H1 (cell line): ENCODE measurements at places on chromosomes 1 and 21. TPM values are rescaled to one million over a fixed set of nuclear protein-coding genes. Genes with fewer than 3 reads are reported as not detected.

B3GALT5 gene
- 23.8 and 25.1 TPM in 2 replicates for total RNA-seq

NPHS2 gene
- total RNA-seq = not detected in 2 replicates

NCAM2 gene
- total RNA-seq = 0.54 and 1.1 TPM in 2 replicates

ZSCAN20 gene
- total RNA-seq = 3.4 and 3.7 TPM in 2 replicates

REN gene
- not detected in 2 replicates for total RNA-seq

LAX1 gene
- 0.11 and 0.23 TPM in 2 replicates for total RNA-seq

DTL gene
- total RNA-seq = 46.9 and 48.7 TPM in 2 replicates

CFAP57 gene
- total RNA-seq = 0.23 and 0.80 TPM in 2 replicates

SDF4 gene
- 72.2 and 75.6 TPM in 2 replicates for total RNA-seq

C1orf116 gene
- total RNA-seq = 3.8 and 3.9 TPM in 2 replicates

TRAF3IP3 gene
- total RNA-seq = not detected in 2 replicates

HUNK gene
- 10.2 and 16.7 TPM in 2 replicates for total RNA-seq

MAST2 gene
- total RNA-seq = 35.4 and 36.9 TPM in 2 replicates

S100A9 gene
- total RNA-seq = not detected in 2 replicates

GGPS1 gene
- 40.4 and 43.6 TPM in 2 replicates for total RNA-seq

UMODL1 gene
- total RNA-seq = not detected in 2 replicates

NIT1 gene
- total RNA-seq = 40.4 and 40.6 TPM in 2 replicates

LCE3D gene
- total RNA-seq = not detected in 2 replicates

KCNH1 gene
- 0.34 and 0.38 TPM in 2 replicates for total RNA-seq

UBE2U gene
- total RNA-seq = not detected in 2 replicates

GBP7 gene
- not detected in 2 replicates for total RNA-seq

IVL gene
- total RNA-seq = not detected in 2 replicates

DBT gene
- total RNA-seq = 24.6 and 25.4 TPM in 2 replicates

AGMAT gene
- total RNA-seq = 5.7 and 5.8 TPM in 2 replicates

TMOD4 gene
- total RNA-seq = not detected in 2 replicates

CENPF gene
- 170 and 175 TPM in 2 replicates for total RNA-seq

PLCH2 gene
- 0.19 TPM in 2 replicates for total RNA-seq

IGSF5 gene
- 4.4 TPM in 2 replicates for total RNA-seq

HSD3B1 gene
- not detected in 2 replicates for total RNA-seq

ADAMTSL4 gene
- total RNA-seq = 5.3 and 5.4 TPM in 2 replicates

SESN2 gene
- 22.6 and 25.1 TPM in 2 replicates for total RNA-seq

WLS gene
- total RNA-seq = 1.6 and 2.7 TPM in 2 replicates

LRRC40 gene
- 30.8 and 31.3 TPM in 2 replicates for total RNA-seq

GBP4 gene
- total RNA-seq = not detected in 2 replicates

SYDE2 gene
- 12.7 and 14.6 TPM in 2 replicates for total RNA-seq

EDN2 gene
- 0.39 TPM in 1 of 2 replicates, not detected in the other for total RNA-seq

VCAM1 gene
- 0.21 TPM in 1 of 2 replicates, not detected in the other for total RNA-seq

ORC1 gene
- 49.0 and 49.7 TPM in 2 replicates for total RNA-seq

NBPF11 gene
- 7.3 and 8.7 TPM in 2 replicates for total RNA-seq

STIL gene
- total RNA-seq = 25.1 and 26.5 TPM in 2 replicates

IGSF9 gene
- total RNA-seq = 28.1 and 29.2 TPM in 2 replicates

LPAR3 gene
- 25.4 and 26.8 TPM in 2 replicates for total RNA-seq

DNAH14 gene
- 40.7 and 47.0 TPM in 2 replicates for total RNA-seq

S100A7 gene
- total RNA-seq = not detected in 2 replicates

ANKRD34A gene
- 0.20 and 0.46 TPM in 2 replicates for total RNA-seq

OR2L8 gene
- total RNA-seq = not detected in 2 replicates

PRAMEF27 gene
- not detected in 2 replicates for total RNA-seq

ACTL8 gene
- total RNA-seq = 0.47 and 1.1 TPM in 2 replicates

ITLN1 gene
- total RNA-seq = not detected in 2 replicates

PLA2G2A gene
- 0.69 and 1.0 TPM in 2 replicates for total RNA-seq

NEXN gene
- total RNA-seq = 2.6 and 2.9 TPM in 2 replicates

FCRL5 gene
- 1.0 and 1.1 TPM in 2 replicates for total RNA-seq

EPHA10 gene
- 1.0 and 1.5 TPM in 2 replicates for total RNA-seq

CCDC17 gene
- 1.9 and 2.0 TPM in 2 replicates for total RNA-seq

TEX38 gene
- total RNA-seq = not detected in 2 replicates

SGIP1 gene
- total RNA-seq = 2.0 and 2.1 TPM in 2 replicates

IL12RB2 gene
- total RNA-seq = 0.88 and 1.4 TPM in 2 replicates

TMEM240 gene
- total RNA-seq = 3.6 and 6.6 TPM in 2 replicates

COL16A1 gene
- 7.9 and 10.5 TPM in 2 replicates for total RNA-seq
